ENCODE measurements at places on chromosomes 7 and 10.

- no peak for DNase-seq
Measured at GRCh38 chr10:75994357-75995040, 563.1 kb downstream of the LRMDA start.

- no peak for DNase-seq
Measured at GRCh38 chr10:7547829-7548228, 118.9 kb downstream of the ITIH5 start.

- peak; percentile 95 for DNase-seq
Measured at GRCh38 chr10:71244431-71245419, 32.4 kb downstream of the UNC5B start.

DNA sequence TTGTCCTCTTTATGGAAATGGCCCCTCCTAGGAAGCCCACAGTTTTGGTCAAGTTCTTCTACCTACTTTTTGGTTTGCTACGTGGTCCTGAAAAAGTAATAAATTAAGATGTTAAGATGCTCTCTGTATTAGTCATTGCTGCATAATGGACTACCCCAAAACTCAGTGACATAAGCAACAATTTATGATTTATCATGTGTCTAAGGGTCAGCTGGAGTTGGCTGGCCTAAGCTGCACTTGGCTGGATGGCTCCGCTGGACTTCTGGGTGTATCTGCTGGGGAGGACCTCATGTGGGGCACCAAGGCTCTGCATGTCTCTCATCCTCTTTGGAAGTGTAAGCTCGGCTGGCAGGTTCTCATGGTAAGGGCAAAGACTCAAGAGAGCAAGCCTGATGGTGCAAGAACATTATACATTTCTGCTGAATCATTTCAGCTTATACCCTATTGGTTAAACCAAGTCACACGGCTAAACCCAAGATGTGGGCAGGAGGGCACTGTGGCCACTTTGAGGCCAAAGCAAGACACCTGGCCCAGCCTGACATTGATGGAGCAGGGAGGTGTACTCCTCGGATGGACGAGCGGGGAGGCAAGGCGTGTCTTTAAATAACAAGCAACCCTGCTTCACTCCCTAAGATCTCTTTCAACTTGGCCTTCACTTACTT is 47.7 kb downstream of the TBXAS1 start:
- DNase-seq: no peak

GRCh38 chr7:121151774-121152221 is 163.3 kb downstream of the CPED1 start:
- DNase-seq: no peak

DNA sequence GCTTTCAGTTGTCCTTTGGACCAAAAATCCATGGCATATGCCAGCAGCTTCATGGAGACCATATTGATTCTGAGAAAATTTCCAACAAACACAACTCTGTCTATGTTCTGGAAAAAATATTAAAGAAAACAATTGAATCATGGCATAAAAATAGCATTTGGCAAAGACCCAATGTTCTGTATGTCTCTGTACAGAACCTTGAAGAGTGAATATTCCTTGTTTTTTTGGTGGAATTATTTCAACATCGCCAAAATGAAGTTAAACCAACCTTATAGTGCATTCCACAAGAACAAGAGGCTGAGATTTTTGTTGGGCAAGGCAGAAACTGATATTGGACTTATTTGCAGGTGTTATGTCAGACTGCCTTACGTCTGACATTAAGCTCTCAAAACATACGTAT is 53.3 kb upstream of the SLC16A12 start:
- DNase-seq: no peak

GRCh38 chr7:33351709-33352108 is 222.3 kb downstream of the BBS9 start:
- no peak for DNase-seq

DNA sequence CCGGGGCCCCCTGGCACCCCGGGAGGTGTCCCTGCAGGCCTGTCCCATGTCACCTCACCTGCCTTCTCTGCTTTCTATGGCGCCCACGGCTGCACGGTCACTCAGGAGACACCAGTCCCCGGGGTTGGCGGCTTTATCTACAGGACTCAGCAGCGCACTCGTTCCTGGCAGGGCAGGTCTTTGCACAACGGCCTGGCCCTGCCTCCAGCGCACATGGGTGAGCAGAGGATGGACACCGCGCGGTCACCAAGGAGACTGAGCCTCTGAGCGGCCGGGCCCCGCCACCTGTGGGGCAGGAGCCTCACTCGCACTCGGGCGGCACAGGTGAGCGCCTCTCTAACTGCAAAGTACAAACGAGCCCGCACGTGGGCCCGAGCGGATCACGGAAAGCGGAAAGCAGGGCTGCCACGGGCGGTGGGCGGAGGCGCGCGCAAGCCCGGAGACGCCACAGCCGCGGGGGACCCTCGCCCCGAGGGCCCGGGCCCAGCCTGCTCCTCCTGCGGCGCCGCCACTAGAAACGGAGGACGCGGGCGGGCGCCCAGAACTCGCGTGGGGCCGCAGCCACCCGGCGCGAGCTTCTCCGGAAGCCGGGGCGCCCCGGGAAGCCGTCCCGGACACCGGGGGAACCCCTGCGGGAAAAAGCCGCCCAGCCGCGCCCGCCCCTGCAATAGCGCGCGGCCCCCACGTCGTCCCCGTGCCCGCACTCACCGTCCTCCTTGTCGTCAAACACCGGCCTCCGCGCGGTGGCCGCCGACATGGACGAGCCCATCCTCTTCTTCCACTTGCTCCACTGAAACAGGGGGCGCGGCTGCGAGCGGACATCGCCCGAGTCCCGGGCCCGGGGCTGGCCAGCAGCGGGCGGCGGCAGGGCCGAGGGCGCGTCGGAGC is 642 bp downstream of the STK32C start:
- no peak for DNase-seq

DNA sequence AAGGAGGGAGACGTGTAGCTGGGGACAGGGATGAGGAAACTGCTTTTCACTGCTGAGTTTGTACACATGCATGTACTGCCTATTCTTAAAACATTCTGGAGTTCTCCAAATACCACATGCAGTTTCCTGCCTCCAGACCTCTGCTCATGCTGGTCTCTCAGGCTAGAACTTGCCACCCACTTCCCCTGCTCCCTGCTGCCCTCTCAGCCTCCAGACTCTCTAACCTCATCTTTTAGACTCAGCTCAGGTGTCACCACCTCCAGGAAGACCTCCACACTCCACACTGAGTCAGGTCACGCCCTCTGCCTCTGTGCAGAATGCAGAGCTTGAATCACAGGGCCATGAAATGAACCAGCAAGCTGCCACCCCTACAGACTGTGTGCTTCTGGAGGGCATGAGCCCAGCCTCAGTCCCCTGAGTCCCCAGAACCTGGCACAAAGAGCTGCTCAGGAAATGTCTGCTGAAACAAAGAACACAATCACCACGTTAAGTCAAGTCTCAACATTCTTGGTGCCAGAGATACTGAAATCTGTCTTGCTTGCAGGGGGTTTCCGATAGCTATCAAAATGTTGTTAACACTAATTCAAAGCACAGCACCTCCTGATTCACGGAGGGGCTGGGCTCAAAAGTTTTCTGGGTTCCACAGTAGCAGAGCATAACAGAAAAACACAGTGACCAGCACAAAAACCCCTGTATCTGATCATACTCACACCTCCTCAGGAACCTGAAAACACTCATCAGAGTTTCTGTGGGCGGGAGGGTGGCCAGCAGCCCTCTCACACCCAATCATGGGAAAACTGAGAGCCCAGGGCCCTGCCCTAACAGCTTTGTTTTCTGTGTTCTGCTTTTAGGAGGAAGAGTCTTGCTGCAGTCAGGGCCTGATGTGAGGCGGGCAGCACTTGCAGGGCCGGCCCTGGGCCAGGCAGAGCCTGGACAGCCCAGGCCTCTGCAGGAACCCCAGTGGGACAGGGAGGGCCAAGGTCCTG is 21.1 kb downstream of the FAM53B start:
- DNase-seq: no peak

- DNase-seq: peak; percentile 75
Measured at GRCh38 chr10:6136215-6137201, 47.7 kb downstream of the RBM17 start.

- peak; percentile 10 for DNase-seq
Measured at GRCh38 chr7:110548372-110548771, 542.6 kb upstream of the LRRN3 start.

GRCh38 chr7:95066737-95067530 is 159.5 kb downstream of the PPP1R9A start:
- peak; percentile 71 for DNase-seq

GRCh38 chr10:17067376-17068264 is 62.0 kb downstream of the CUBN start:
- no peak for DNase-seq

GRCh38 chr10:88830643-88831268 is 20.9 kb downstream of the ANKRD22 start:
- no peak for DNase-seq

DNA sequence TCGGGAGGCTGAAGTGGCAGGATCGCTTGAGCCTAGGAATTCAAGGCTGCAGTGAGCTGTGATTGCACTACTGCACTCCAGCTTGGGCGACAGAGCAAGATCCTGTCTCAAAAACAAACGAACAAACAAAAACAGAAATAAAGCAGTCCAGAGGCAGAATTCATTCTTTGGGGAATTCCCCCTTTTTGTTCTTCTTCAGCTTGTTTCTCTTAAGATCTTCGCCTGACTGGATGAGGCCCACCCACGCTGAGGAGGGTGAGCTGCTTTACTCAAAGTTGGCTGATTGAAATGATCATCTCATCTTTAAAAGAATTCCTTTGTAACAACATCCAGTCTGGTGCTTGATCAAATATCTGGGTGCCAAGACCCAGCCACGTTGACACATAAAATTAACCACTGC is 10.7 kb downstream of the MRC1 start:
- DNase-seq: no peak

- no peak for DNase-seq
Measured at GRCh38 chr7:123958186-123958703, 33.2 kb downstream of the SPAM1 start.

DNA sequence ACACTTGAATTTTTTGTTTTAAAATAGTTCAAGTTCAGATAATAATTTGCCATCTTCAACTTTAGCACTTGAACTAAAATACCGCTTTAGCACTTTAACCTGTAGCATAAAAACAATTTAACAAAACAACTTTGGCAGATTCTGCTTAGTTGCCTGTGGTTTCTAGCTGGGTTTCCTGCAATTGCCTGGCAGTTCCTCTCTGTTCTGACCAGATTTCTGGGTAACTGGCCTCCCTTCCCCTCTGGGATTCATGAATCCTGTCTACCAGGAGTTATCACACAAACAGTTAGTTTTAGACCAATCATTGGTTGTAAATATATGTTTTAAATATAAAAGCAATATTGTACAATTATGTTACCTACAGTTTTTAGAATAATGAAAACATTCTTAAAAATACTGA is 89.8 kb upstream of the HDAC9 start:
- DNase-seq: no peak

- DNase-seq: no peak
Measured at GRCh38 chr7:155378959-155379871, 78.7 kb upstream of the EN2 start.

DNA sequence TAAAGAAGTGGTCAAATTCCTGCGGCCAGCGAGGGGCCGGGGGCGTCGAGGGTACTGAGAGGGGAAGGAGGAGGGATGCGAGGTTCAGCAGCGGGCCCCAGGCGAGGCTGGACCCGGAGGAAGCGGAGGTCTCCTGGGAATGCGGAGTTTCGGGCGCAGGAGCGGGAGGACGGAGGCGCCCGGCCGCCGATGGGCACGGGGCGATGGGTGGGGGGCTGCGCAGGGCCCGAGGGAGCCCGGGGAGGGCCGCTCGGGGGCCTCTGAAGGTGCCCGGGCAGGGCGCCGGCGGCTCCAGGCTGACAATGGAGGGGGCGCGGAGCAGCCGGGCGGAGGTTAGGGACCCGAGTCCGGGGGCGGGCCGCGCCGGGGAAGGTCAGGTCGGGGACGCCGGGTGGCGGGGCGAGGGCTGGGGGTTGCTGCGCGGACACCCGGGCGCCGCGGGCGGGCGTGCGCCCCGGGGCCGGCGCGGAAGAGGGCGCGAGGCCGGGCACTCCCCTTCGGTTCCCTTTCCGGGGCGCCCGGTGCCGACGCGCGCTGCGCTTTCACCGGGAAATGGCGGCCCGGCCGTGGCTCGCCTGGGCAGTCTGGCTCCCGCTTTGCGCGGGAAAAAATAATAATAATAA is 683 bp downstream of the MACROH2A2 start:
- peak; percentile 26 for DNase-seq

GRCh38 chr7:3438352-3438751 is 137.3 kb downstream of the SDK1 start:
- DNase-seq: no peak

GRCh38 chr7:153902862-153903261 is 149.3 kb upstream of the DPP6 start:
- no peak for DNase-seq

DNA sequence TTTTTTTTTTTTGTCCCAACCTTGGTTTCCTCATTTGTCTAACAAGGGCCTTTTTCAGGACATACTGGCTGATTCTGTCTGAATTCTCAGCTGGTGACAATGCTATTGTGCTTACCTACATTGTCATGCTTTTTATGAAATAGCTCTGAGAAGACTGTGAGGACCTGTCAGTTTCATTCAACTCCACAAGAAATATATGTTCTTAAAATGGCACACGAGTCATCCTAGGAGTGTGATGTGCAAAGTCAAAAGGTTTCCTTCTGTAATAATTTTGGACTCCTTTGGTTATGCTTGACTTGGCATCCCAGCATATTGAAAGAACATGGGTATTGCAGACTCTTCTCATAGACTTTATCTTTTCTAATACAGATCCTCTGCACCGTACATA is 316.0 kb downstream of the GFRA1 start:
- DNase-seq: no peak

GRCh38 chr7:54847921-54848320 is 88.9 kb upstream of the SEC61G start:
- DNase-seq: peak; percentile 61

DNA sequence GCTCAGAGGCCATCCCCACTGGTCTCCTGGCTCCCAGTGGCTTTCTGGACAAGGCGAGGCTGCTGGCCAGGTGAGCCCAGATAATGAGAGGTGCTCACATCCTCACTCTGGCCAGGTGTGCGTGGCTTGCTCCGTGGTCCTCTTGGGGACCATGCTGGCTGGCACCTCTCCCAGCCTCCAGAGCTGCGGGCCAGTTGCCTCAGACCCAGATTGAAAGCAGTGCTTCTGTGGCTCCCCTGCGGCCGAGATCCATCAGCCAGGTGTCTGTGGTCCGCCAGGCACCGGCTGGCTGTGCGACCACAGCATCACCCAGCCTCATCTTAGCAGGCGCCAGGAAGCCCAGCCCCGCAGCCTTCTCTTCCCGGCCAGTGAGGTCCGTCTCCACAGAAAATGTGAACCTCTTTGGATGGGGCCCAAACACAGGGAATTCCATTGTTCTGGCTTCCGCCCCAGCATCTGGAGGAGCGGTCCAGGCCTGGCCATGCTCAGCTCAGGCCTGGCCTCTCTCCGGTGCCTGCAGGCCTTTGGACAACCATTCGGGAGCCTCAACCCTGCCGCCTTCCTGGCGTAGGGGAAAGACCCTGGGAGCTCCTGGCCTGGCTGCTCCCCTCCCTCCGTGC is 5.2 kb upstream of the TTYH3 start:
- DNase-seq: peak; percentile 47

- no peak for DNase-seq
Measured at GRCh38 chr10:29057822-29058331, 231.0 kb upstream of the LYZL1 start.

- no peak for DNase-seq
Measured at GRCh38 chr10:19532411-19532810, 283.8 kb upstream of the PLXDC2 start.

- DNase-seq: no peak
Measured at GRCh38 chr10:29323367-29323766, 34.5 kb downstream of the LYZL1 start.
